ENCODE measurements at places on chromosomes 12 and 14. TPM values are rescaled to one million over a fixed set of nuclear protein-coding genes. Genes with fewer than 3 reads are reported as not detected.

DNA sequence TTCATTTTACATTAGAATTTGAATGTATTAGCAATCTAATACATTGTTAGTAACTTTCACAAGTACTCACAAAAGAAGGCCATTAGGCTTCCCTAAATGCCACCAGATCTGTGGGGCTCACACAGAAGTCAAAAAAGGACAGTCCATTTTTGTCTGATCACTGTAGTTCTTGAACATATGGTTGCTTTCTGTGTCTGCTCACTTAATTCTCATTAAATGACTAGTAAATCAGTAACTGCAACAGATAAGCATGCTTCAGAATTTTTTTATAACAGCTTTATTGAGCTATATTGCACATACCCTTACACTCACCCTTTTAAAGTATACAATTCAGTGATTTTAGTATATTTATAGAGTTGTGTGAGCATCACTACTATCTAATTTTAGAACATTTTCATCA lies 71.4 kb downstream of the DENND5B start:
- H3K27me3 ChIP-seq, result no peaks in the 10 kb centered on the region
- peaks cover 42% of the 10 kb centered on the region for H3K4me1 ChIP-seq
- no peak overlapping the region for H3K4me3 ChIP-seq
- H3K36me3 ChIP-seq, result no peaks in the 10 kb centered on the region
- no peak for DNase-seq

GRCh38 chr12:93300611-93301021 lies 77.1 kb upstream of the NUDT4 start:
- no peak overlapping the region for H3K27ac ChIP-seq
- no peaks in the 10 kb centered on the region for H3K27me3 ChIP-seq
- no peaks in the 10 kb centered on the region for H3K36me3 ChIP-seq
- no peak for DNase-seq
- H3K4me1 ChIP-seq, result peaks cover 9% of the 10 kb centered on the region

The SLCO1C1 gene
- total RNA-seq, result 0.16 TPM

The IL26 gene
- total RNA-seq, result not detected
